ENCODE measurements at places on chromosomes 7 and 10.

DNA sequence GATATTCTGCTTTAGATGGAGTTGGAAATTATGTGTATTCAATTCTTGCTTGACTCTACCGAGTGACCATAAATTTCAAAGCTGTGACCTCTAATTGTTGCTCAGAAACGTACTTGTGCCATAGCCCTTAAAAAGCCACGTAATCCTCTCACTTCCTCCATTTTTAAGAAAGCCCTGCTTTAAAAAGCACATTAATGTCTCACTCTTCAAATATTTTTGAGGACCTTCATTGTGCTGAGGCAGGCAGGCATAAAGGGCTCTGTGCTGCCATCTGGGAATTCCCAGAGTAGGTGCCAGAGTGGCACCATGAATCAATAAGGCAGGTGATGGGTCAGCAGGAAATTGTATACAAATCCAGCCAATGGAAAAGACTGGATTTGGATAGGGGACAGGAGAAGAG lies 97.7 kb upstream of the FAM204A start:
- DNase-seq = no peak

- DNase-seq = no peak
Observed at GRCh38 chr7:26381476-26382353, 90.1 kb downstream of the SNX10 start.

DNA sequence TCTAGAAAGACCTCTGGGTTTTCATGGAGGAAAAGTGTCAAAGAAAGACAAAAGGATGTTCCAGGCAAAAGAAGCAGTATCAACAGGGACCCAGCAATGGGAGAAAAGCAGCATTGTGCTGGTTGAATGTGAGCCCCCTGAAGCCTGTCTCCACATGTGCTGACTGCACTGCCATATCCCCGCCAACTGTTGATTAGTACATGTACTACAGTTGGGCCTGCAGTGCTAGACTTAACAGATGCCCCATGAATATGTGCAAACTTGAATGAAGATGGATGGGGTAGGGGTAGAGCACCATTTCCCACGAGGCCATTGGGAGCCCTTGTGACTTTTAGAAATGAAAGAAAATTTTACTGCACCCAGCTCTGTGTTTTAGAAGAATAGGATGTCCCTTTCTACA lies 15.6 kb upstream of the WDR11 start:
- DNase-seq = no peak

DNA sequence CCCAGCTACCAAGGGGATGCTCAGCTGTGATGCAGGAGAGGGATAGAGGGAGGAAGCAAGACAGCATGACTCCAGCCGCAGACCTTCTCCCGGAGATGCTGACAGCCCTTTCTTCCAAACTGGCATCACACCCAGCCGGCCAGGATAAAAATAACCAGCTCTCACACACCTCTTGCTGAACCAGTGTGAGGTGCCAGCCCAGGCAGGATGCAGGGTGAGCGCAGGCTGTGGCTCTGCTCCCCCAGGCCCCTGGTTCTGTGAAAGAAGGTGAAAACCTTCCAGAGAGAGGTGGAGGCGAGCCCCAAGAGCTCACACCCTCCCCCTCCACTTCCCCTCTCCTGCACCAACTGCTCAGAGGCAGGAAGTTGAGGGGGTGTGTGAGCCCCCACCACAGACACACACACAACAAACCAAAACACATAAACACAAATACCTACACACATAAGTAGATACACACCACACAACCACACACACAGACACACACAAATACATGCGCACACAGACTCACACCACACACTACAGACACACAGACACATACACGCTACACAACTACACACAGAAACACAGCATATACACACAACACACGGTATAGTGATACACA lies 4.0 kb downstream of the GPR15LG start:
- DNase-seq = no peak

GRCh38 chr10:52539463-52539862 lies 225.4 kb downstream of the DKK1 start:
- DNase-seq = no peak

GRCh38 chr10:78071140-78071856 lies 37.6 kb downstream of the RPS24 start:
- DNase-seq = no peak

GRCh38 chr7:67692425-67692824 lies 695.8 kb downstream of the TYW1 start:
- DNase-seq = no peak

GRCh38 chr7:31939076-31939475 lies 131.1 kb downstream of the PDE1C start:
- DNase-seq = no peak

GRCh38 chr7:158812684-158813083 lies 16.6 kb downstream of the ESYT2 start:
- DNase-seq = no peak

GRCh38 chr7:154906201-154906600 lies 96.7 kb downstream of the PAXIP1 start:
- no peak for DNase-seq

- no peak for DNase-seq
Observed at GRCh38 chr10:61332581-61332980, 120.6 kb downstream of the TMEM26 start.

DNA sequence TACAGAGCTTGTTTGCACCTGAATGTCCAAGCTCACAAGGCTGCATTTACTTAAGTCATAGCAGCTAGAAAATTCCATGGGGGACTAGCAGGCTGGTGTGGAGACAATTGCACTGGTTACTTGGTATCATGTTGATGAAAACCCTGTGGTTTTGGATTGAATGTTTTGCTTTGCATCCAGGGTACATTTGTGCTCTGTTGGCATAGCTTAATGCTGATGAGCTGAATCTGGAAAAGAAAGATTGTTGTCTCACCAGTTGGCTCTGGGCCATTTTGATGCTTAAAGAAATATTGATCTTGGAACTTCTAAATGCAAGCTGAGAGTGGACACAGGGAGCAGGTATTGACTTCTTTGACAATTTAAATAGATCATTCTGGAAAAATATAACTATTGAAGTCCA lies 122.5 kb upstream of the MBL2 start:
- no peak for DNase-seq

DNA sequence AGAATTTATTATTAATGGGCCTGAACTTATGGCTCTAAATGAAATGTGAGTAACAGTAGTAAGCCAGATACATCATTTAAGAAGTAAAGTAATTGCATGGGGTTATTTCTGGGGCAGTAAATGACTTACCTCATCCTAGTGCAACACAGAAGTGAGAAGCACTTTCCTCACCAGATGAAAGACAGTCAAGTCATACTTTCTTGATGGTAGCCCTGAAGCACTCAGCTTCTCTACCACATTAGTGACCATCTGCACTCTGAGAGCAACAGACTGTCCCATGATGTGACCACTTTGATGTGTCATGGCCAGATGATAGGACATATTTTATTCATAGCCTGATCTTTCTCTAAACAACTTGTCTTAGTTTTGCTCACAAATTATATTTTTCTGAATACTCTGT lies 369.5 kb upstream of the PHF14 start:
- DNase-seq = no peak

- peak; percentile 74 for DNase-seq
Observed at GRCh38 chr7:122143751-122144711, at the start of gene AASS. AASS (minus strand) TSS chr7:122144249; CDS start chr7:122133726, 10,523 bp downstream.

DNA sequence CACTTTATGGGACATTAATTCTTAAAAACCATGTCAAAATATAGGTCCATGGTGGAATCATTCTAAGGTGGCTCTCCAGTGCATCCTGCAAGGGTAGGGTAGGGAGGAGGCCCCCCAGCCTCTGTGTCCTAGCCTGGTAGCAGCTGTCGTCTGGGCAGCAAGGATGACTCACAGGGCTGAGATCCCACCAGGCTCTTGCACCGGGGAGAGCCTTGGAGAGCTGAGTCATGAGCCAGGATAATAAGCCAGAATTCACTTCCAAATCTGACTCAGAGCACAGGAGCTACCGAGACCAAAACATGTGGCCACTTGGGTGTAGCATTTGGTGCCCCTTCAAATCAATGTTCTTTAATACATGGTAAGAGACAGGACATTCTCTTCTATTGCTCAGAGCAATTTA lies 298.5 kb downstream of the NEBL start:
- DNase-seq = peak; percentile 9

GRCh38 chr7:130639388-130639787 lies 29.2 kb downstream of the COPG2 start:
- no peak for DNase-seq

DNA sequence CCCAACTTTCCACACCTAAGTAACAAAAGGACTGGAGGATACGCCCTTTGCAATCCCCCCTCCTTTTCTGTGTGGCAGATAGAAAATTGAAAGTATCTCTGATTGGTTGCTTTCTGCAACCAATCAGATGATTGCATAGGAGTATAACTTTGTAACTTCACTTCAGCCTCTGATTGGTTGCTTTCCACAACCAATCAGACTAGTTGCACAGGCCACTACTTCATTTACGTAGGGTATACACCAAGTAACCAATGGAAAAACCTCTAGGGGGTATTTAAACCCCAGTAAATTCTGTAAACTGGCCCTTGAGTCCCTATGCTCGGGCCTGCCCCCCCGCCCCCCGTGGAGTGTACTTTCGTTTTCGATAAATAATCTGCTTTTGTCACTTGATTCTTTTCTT lies 1080.4 kb downstream of the CNTNAP2 start:
- DNase-seq = peak; percentile 2

- DNase-seq = no peak
Observed at GRCh38 chr7:95311389-95311788, 12.9 kb downstream of the PON1 start.

DNA sequence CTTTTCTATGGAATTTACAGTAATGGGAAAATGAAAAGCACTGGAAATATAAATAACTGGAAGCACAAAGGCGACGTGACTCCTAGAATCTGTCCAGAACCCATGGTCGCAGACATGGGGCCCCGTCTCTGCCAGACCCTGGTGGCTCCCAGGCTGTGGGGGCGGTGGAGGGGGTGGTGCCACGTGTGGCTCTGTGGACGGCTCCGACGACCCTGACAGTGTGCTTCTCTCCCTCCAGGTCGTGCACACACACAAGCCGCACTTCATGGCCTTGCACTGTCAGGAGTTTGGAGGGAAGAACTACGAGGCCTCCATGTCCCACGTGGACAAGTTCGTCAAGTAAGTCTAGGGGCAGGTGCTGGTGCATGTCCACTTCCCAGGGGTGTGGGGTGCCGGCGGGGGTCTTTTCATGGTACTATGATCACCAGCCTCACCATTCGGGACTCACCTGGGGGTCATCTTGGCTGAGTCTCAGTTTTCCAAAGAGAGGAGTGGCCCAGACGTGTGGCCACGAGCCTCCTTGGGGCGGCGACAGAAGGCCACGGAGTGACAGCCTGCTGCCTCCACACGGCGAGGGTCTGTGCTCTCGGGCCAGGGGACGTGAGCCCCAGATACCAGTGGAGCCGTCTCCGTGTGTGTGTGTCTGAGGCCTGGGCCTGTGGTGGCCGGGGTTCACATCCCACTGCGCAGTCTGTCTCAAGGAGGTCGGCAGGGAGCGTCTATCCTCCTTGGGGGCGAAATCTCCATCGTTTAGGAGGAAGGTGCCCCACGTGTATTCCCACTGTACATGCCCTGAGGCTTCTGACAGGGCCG lies 108.2 kb downstream of the INPP5A start:
- DNase-seq = no peak

DNA sequence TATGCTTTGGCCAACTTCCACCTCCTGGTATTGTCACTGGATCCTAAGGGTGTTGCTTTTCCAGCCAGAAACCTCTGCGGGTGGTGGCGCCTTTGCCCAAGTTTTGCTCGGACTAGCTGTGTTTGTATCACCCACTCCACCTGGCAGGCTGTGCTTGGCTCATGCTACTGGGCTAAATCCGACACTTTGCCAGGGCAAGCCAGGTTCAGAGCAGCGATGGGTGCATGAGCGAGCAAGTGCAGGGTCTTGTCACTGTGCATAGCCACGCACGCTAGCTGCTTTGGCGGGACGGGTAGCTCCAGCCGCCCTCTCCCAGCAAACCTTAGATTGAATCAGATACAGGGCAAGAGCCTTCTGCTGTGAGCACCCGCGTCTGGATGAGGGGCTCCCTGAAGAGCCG lies 737.5 kb downstream of the PCDH15 start:
- no peak for DNase-seq

GRCh38 chr7:85274454-85274853 lies 87.6 kb upstream of the SEMA3D start:
- no peak for DNase-seq

GRCh38 chr7:110839866-110840265 lies 251.1 kb upstream of the LRRN3 start:
- no peak for DNase-seq

DNA sequence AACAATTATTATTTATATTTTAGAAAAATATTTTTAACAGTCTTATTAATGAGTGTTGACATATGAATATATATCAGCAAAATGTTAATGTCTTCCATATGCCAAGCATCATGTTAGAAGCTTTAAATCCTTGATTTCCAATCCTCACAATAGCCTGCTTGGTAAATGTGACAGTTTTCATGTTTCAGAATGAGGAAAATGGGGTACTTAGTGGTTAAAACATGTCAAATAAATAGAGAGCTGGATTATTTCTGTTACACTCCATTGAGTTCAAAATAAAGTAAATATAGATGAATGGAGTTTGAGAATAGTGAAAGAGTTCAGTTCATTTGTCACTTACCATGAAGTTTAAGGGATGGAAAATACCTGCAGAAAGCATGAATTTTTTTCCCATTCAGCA lies 377.4 kb downstream of the MALRD1 start:
- no peak for DNase-seq

DNA sequence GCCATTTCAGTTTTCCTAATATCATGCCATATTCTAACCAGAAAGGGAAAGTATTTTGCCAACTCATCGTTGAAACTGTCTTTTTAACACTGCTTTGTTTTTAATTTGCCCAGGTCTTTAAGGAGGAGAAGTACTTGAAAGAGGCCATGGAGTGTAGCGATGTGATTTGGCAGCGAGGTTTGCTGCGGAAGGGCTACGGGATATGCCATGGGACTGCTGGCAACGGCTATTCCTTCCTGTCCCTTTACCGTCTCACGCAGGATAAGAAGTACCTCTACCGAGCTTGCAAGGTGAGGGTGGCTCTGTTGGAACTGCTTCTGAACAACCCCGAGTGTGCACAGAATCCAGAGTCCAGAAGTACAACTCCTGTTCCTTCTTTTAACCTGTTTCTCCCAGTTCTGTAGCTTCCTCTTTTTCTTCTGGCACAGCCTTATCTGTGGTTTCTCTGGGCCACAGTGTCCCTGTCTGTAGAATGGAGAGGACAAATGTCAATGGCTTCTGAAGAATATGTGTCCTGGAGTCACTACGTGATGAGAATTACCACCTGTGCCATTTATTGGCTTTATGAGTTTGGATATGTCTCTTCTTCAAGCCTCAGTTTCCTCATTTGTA lies 60.1 kb downstream of the LANCL2 start:
- DNase-seq = no peak

DNA sequence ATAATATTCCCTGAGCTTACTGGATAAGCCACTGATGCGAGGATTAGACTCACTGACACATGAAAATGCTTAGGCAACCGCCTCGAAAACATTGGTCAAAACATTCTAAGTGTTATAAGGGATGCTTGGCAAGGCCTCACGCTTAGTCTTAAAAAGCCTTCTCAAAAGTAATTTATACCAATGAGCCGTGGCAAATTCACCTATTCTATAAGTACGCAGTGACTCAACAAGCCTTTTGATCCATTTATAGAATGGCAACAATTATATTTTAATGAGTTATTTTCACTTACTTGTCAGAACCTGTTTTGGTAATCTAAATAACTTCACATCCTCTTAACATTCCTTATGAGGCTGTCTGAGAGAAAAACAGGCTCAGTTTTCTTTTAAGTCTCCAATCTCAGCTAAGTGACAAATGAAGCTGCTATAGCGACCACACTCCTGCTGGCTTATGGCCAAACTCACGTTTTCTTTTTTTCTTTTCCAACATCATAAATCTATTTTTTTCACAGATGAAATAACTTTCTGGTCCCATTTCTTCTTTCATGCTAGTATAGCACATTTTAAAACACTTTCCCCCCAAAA lies 121.2 kb upstream of the AFAP1L2 start:
- no peak for DNase-seq

Measured in H54 (cell line).